Muscle of back (tissue), 13 donors: ENCODE measurements at places on chromosomes 2 and 18.
A peak's percentile ranks its signal among the peaks of the same experiment; 100 is the strongest.

GRCh38 chr2:142791335-142791734 is 86.1 kb upstream of the KYNU start:
- DNase-seq = no peak

GRCh38 chr2:54106631-54107454 is 8.6 kb upstream of the ACYP2 start:
- DNase-seq = no peak

DNA sequence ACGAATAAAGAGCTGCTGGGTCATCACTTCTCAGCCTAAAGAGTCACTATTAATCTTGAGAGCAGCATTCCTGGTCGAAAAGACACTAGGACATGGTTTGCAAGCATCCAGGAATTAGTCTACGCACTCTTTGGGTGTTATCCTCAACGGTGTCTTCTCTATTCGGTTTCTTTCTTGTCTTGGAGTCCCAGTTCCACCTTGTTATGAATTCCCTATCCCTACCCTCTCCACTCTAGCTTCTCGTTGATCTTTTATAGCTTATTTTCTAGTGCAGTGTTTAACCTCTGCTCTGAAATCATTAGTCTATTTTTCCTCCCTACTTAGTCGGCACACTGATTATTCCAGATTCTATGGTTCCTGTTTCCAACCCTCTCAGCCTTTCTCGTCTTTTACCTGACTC is 158.1 kb upstream of the LRRTM1 start:
- no peak for DNase-seq

DNA sequence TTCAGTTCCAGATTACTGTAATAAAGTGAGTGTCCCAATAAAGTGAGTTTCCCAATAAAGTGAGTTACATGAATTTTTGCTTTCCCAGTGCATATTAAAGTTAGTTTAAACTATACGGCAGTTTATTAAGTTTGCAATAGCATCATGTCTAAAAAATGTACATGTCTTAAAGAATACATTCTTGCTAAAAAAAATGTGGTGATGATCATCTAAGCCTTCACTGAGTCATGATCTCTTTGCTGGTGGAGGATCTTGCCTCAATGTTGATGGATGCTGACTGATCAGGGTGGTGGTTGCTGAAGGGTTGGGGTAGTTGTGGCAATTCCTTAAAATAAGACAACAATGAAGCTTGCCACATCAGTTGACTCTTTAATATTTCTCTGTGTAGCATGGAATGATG is 664.2 kb downstream of the TDRD15 start:
- no peak for DNase-seq

DNA sequence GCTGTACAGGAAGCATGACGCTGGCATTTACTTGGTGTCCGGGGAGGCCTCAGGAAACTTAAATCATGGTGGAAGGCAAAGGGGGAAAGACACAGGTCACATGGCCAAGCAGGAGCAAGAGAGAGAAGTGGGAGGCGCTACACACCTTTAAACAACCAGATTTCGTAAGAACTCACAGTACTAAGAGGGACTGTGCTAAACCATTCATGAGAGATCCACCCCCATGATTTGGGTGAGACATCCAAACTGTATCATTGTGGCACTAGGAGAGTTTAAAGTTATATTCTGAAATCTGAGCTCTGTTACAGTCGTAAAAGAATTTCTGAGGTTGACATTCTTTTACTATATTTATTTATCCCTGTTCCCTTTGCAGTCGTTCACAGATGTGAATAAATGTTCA is 116.6 kb downstream of the ICA1L start:
- DNase-seq = no peak

GRCh38 chr2:70978341-70979179 is at the start of gene ANKRD53:
TSS of gene ANKRD53 (plus strand) at chr2:70978630. CDS start at chr2:70978646, 16 bp downstream.
- peak; percentile 80 for DNase-seq

- DNase-seq = no peak
Observed at GRCh38 chr2:134985061-134985460, 62.2 kb downstream of the MAP3K19 start.
